Suppressor macrophage (primary cell): ENCODE measurements at places on chromosomes 16 and 17.
A peak's percentile ranks its signal among the peaks of the same experiment; 100 is the strongest.

DNA sequence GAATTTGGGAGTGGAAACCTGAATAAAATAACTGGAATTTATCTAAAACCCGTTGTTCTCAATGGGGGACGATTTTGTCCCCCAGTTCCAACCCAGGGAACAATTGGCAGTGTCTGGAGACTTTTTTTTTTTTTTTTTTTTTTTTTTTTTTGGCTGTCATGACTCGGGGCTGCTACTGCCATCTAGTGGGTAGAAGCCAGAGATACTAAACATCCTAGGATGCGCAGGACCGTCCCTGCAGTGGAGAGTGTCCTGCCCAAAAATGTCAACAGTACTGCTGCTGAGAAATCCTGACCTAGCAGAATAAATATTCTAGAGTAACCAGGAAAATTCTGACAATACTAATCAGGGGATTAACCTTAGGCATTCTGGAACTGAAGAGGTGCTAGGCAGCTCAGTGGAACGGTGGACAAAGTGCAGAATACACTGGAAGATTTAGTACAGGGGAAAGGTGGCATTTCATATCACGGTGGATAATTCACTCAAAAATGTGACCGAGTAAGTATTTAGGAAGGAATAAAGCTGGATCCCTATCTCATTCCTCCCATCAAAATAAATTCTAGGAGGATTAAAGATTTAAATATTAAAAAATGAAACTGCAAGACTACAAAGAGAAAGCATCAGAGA is 107.6 kb downstream of the SPECC1 start:
- peak; percentile 74 for DNase-seq

DNA sequence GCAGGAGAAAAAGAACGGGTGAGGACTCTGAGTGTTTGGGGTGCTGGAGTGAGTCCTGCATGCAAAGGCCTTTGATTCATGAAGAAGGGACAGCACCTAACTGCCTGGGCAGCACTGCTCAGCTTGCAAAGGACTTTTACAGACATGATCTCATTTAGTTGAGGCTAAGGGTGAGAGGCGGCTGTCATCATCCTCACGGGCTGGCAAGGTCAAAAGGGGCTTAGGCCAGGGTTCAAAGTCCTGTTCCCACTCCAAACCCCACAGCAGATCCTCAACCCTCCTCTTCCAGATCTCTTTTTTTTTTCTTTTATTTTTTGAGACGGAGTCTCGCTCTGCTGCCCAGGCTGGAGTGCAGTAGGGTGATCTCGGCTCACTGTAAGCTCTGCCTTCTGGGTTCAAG is 4.8 kb downstream of the RHBDF2 start:
- peak; percentile 67 for DNase-seq

GRCh38 chr16:82750068-82750467 is 123.3 kb downstream of the CDH13 start:
- DNase-seq, result no peak

- DNase-seq, result no peak
Observed at GRCh38 chr17:65495122-65496055, 66.1 kb downstream of the AXIN2 start.

DNA sequence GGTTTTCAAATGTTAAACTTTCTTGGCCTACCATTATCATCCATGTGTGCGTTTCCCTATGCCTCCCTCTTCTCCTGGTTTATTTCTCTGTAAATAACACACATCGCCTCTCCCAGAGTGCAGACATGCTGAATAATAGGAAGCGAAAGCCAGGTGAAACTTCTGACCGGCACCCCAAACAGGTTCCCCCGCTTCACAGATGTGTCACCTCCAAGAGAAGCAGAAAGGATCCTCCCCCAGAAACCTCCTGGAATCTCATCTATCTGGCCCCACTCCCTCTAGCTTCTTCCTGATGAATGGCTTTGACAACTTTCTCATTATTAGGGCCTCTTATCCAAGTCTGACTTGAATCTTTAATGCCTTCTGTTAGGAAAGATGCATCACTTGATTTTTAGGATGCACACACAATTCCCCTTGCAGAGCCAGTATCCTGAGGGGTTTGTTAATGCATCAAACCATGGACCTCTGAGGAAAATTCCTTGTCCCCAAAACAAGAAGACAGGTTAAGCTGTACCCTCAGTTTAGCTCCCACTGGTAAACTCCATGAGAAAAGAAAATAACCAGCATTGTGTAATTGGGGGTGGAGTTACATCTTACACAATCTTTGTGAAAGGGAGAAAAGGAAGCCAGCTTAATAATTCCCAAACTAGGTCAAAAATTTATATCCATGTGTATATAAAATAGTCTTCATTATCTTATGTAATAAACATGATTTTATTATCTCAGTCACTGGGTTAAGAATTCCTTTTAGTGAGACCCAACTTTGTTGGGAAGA is 20.1 kb upstream of the HYDIN start:
- peak; percentile 40 for DNase-seq

DNA sequence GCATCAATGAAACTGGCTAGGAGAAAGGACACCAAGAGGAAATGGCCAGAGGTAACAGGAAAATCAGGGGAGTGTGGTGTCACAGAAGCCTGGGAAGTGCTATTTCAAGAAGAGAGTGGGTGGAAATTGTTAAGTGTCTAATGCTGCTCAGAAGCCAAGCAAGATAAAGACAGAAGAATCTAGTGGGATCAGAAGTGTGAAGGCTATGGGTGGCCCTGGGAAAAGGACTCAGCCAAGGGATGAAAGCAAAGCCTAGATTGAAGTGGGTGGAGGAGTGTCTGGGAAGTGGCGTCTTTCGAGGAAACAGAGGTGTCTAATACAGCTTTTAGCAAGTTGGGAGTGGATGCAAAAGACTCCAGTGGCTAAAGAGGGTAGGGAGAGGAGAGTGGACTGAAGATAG is 13.4 kb downstream of the PDZD9 start:
- DNase-seq, result no peak

- peak; percentile 35 for DNase-seq
Observed at GRCh38 chr17:41917679-41918313, 955 bp downstream of the ACLY start.

GRCh38 chr17:66468241-66469087 is 166.1 kb downstream of the PRKCA start:
- peak; percentile 93 for DNase-seq

DNA sequence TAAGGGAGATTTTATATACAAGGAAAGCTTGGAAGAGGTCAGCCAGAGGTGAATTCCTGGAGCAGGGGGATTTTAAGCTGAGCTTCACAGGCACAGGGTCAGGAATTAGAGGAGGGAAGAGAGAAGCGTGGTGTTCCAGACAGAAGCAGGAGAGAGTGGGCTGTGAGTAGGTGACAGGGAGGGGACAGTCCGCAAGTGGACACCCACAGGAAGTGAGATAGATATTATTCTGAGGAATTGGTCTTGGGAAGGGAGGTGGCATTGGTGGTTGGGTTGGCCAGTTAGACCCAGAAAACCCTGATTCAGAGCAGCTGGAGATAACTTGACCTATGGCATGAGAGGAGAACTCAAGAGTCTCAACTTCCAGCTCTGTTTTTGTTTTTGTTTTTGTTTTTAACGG is 14.7 kb downstream of the PHB1 start:
- DNase-seq, result no peak

- no peak for DNase-seq
Observed at GRCh38 chr17:11330006-11330405, 89.0 kb downstream of the SHISA6 start.

DNA sequence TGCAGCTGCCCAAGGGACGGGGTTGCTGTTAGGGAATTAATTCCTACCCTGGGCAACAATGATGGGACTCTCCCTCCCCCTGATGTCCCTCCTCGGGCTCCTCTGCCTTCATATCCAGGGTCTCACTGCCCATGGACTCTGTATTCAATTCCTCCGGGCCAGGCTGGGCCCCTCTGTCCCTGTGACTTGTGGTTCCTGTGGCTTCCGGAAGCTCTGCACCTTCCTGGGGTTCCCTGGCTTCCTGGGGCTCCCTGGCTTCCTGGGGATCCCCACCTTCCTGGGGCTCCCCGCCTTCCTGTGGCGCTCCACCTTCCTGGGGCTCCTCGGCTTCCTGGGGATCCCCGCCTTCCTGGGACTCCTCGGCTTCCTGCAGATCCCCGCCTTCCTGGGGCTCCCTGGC is 35.2 kb downstream of the SRL start:
- no peak for DNase-seq

DNA sequence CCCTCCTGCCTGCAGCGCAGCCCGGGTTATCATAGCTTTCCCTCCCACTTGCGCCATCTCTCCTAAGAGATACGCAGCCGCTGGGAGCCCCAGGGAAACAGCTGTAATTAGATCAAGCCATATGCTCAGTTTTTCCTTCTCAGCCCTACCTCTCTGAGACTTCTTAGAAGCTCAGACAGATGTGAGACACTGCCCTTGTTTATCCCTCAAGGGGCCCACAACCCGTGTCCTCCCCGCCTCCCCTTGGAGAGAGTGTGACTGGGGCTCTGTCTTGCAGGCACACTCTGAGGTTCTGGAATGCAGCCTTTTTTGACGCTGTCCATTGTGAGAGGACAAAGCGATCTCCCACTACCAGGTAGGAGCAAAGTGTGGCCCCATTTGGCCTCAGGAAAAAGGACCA is 31.2 kb downstream of the CIBAR2 start:
- DNase-seq, result no peak

GRCh38 chr17:20924306-20924705 is 118.5 kb downstream of the USP22 start:
- DNase-seq, result no peak

- no peak for DNase-seq
Observed at GRCh38 chr16:88617268-88618031, 20.9 kb upstream of the IL17C start.

DNA sequence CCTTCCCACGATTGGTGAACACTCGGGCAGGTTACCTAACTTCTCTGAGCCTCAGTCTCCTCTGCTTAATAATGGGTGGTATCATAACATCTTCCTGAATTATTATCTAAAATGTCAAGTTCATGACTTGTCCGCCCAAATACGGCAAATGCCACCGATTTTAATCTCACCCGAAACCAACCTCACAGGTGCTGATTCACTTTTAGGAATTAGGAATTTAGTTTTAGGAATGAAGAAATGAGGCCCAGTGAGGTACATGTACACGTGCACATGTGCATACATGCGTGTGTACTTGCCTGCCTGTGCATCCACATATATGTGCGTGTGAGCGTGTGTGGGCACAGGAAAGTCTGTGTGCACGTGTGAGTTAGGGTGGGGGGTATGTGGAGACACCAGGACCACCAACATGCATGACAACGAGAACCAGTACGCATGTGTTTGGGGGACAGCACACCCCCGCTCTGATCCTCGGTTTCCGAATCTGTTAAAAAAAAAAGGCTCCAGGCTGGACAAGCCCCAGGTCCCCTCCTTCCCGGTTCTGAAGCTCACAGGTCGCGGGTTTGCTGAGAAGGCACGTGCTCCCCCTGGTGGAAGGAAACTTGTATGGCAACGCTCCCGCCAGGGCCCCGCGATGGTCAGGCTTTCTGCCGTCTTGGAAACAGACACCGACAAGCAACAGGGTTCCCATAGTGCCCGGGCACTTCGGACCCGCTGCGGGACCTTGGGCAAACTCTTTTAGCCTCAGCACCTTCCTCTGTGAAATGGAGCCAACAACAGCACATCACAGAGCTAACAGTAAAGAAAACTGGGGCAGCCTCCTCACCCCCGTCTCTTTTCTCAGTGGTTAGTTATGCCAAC is 219.2 kb downstream of the RBFOX3 start:
- peak; percentile 82 for DNase-seq

- no peak for DNase-seq
Observed at GRCh38 chr16:63312346-63312745, 1276.1 kb upstream of the CDH8 start.

GRCh38 chr17:7404737-7405349 is 946 bp upstream of the TMEM256 start:
- DNase-seq, result peak; percentile 14

- peak; percentile 94 for DNase-seq
Observed at GRCh38 chr16:30903596-30903995, 7.2 kb downstream of the CTF1 start.

DNA sequence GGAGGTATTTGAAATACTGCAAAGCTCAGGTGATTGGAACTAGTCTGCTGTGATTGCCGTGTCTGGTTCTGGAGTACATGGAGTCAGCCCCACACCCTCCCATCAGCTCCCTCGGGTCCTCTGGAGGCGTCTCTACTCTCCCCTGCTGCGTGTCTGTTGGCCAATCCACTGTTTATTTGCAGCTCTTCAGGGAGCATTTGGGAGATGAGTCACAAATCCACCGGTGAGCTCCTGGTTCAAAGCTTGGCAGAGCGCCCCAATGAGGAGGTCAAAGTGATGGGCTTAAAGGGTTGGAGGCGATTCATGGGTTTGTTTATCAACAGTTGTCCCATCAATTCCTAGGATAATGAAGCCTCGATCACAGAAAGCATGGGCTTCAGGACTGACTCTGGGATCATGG is 14.6 kb downstream of the CALB2 start:
- no peak for DNase-seq

DNA sequence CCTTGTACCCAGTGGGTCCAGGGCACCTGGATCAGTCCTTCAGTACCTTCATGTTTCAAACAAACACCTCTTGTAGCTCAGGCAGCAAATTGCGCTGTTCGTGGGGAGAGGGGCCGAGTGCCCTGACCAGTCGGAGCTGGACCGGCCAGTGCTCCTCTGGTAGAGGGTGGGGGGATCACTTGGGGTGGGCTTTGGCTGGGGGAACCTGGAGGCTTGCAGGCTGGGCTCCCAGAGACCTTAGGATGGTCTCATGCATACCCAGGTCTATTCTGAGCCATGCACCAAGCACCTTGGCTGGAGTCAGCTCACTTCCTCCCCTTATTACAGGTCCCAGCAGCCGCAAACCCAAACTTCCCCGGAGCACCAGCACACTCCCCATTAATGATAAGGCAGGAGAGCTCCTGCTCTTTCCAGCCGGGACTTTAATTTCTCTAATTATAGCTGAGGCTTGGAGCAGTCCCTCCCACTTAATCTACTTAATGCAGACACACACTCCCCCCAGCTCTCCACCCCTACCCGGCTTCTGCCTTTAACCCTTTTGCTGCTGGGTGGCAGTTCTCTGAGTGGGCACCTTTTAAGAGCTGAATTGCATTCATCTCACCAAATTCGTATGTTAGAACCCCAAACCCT is 26.3 kb upstream of the MGAT5B start:
- no peak for DNase-seq

GRCh38 chr17:66637491-66637890 is 197.4 kb upstream of the CACNG5 start:
- DNase-seq, result no peak

DNA sequence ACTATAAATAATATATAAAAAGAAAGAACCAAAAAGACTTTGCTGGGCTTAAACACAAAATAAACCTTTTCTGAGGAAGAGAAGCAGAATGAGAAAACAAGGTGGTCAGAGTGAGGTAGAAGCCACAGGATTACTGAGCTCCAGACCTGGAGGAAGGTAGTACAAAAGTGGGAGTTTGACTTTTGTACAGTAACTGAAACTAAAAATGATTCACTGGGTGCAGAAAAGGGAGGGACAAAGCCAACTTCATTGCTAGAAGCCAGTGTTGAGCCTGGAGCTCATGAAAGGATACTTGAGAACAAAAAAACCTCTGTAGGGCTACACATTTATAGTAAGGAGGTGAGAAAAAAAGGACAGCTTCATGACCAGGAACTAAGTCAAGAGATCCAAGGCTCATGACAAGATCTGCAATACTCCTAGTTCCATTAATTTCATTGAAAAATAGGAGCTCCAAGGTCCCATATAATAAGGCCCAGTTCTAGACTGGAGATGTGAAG is 45.5 kb downstream of the PKD1L3 start:
- no peak for DNase-seq

GRCh38 chr17:75853433-75853832 is 1.7 kb downstream of the WBP2 start:
- no peak for DNase-seq
